ENCODE measurements at places on chromosomes 4 and X. TPM values are rescaled to one million over a fixed set of nuclear protein-coding genes. Genes with fewer than 3 reads are reported as not detected.
A peak's percentile ranks its signal among the peaks of the same experiment; 100 is the strongest.

GRCh38 chrX:39840133-39840532, 257.6 kb downstream of the BCOR start:
- DNase-seq = no peak

The FRG2 gene
- not detected for polyA plus RNA-seq

The CNGA1 gene
- not detected for polyA plus RNA-seq

- DNase-seq = no peak
These were observed 77.3 kb upstream of the TMEM47 start for GRCh38 chrX:34734383-34734782.

GRCh38 chr4:151991884-151992167, 231.0 kb upstream of the GATB start:
- DNase-seq = no peak

The PLP2 gene
- polyA plus RNA-seq = 164 TPM

- no peak for DNase-seq
These were observed 203.4 kb downstream of the MAML3 start for GRCh38 chr4:139950568-139950967.

- DNase-seq = no peak
These were observed 216.2 kb upstream of the VEGFC start for GRCh38 chr4:177008836-177009501.

- DNase-seq = no peak
These were observed 9.8 kb downstream of the DGKQ start for GRCh38 chr4:963276-964225.

The SSX4B gene
- polyA plus RNA-seq = not detected

- no peak for DNase-seq
These were observed 117.3 kb downstream of the KLHL8 start for GRCh38 chr4:87103086-87103485.

DNA sequence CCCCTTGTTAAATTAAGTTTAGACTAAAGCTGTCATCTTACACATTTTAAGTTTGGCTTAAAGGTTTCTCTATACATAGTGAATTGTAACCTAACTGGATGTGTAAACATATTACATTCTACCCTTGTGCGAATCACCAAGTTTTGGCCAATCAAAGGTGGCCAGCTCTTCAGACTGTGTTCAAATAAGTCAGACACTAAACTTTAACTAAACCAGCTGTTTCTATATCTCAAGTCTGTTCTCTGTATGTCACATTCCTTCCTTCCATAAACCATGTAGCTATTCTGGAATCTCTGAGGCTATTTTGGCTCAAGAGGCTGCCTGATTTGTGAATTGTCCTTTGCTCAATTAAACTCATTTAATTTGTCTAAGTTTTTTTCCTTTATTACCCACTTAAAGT, 6.7 kb downstream of the SULT1B1 start:
- DNase-seq = no peak

DNA sequence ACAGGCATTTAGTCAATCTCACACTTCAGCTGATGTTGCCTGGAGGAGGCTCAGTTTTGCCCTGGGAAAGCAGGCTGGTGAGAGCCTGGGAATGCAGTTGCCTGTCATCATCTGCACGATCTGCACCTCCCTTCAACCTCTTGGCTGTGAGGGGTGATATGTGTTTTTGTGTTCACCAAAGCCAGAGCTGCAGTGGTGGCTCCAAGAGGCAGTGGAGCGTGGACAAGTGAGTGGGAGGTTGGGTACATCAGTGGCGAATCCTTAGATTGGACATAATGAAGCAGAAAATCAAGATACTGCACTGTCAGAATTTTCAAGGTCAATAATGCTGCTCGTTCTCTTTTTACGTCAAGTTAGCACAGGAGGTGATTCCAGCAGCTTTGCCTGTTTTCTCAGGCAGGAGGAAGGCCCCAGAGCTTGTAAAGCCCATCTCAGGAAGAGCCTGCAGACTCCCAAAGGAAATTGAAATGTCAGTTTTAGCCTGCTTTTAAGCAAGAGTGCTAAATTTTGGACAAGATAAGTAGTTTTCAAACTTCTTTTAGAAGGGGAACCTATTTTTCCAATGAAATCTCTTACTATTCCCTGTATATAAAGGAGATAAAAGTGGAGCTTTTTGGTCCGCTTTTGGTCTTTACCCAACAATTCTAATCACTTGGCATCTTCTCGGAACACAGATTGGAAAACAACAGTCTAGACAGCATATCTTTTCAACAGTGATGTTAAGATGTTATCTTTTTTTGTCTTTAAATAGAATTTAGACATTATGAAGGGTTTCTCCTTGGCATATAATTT, 92.8 kb downstream of the FRAS1 start:
- no peak for DNase-seq

GRCh38 chr4:20386001-20386740, 134.5 kb downstream of the SLIT2 start:
- no peak for DNase-seq

- no peak for DNase-seq
These were observed 47.9 kb upstream of the PLAC1 start for GRCh38 chrX:134706138-134706537.

DNA sequence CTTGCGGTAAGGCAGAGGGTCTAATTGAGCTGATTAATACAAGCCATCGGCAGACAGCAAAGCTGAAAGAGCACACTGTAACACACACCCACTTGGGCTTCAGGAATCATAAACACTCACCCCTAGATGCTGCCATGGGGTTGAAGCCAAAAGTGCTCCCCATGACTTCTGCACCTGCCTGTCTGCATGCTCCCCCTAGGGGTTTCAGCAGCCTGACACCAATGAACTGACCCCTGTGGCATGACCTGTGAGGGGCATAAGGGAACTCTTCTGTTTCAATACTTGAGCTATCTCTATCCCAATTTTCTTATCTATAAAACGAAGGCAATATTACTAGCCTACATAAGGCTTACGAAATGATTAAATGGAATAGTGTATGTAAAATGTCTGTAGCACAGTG, 23.0 kb upstream of the IL13RA2 start:
- DNase-seq = no peak

DNA sequence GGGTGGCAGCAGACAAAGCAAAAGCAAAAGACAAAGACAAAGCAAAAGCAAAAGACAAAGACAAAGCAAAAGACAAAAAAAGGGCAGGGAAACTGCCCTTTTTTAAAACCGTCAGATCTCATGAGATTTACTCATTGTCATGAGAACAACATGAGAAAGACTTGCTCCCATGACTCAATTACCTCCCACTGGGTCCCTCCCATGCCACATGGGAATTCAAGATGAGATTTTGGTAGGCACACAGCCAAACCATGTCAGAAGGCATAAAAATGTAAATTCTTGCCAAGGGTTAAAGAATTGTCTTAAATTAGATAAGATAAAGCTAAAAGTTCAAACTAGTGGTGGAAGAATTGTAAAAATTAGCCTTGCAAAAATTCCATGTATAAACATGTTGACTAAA, 419.7 kb downstream of the TRAM1L1 start:
- DNase-seq = no peak

GRCh38 chr4:6620296-6620695, 20.2 kb upstream of the MRFAP1 start:
- DNase-seq = no peak

GRCh38 chr4:150141756-150142155, 63.5 kb downstream of the DCLK2 start:
- DNase-seq = no peak

- DNase-seq = peak; percentile 56
These were observed 65.7 kb upstream of the MAP9 start for GRCh38 chr4:155442267-155443105.

GRCh38 chrX:44054863-44055601, 81.8 kb upstream of the NDP start:
- no peak for DNase-seq

- DNase-seq = no peak
These were observed 69.3 kb downstream of the GPC4 start for GRCh38 chrX:133346026-133346425.

DNA sequence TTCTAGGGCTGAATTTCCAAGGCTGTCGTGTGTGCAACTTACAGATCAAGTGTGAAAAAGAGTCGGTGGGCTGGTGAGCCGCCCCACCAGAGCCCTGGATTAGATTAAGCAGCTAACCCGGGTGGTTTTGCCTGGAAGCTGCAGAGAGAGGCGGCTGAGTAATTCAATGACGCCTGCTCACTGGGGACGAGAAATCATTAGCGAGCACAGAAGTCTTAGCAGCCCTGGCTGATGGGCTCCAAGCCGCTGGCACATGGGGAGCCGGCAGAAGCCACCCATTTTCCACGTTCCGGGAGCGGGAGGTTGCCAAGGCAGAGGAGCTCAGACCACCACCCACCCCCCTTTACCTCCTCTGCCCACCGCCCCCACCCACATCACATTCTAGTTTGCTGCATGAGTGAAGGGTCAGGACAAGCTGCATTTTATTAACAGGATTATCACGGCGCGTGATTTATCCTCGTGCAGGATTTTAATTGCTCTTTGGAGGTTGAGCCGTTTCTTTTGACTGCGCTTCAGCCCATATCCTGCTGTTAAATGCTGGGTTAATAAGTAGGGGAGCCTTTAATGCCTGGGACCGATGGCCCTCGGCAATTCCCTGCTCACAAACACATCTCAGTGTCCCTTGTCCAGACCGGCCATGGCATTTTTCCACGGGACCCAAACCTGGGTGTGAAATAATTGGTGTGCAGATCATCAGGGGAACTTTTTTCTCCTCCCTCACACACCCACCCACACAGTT, 19.1 kb downstream of the BCOR start:
- no peak for DNase-seq

The C1QTNF7 gene
- not detected for polyA plus RNA-seq

The CYLC1 gene
- polyA plus RNA-seq = not detected

DNA sequence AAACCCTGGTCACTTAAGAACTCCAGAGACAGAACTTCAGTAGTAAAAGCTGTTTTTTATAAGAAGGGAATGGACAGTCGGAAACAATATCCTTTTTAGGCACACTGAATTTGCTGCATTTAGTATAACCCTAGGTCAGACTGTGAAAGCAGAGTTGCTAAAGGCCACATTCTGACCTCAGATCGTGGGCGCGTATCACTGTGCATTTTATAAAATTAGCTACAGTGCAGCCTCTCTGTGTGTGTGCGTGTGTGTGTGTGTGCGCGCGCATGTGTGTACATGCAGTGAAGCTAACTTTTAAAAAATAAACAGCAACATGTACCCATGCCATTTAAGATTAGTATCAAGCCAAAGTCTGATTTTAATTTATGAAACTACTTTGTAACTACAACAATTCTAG, 8.0 kb downstream of the ZNF827 start:
- DNase-seq = no peak

The FSTL5 gene
- polyA plus RNA-seq = 0.01 TPM

Measured in A549 (cell line).